ENCODE measurements at places on chromosomes 1 and 21.

DNA sequence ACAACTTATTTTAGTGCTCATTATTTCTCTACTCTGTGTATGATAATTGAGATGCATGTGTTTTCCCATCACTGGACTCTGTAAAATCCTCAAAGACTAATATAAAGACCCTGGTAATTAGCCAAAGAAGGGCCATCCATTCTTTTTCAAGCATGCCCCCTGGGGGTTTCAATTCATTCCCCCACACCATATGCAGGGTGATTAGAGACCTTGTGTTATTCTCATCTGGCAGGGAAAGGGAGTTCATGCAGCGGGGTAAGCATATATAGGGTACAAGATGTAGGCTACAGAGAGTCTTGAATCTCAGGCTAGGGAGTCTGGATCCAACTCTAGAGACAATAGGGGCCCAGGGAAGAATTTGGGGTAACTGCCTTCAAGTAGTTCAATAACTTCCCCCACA is 166.5 kb downstream of the TNR start:
- DNase-seq: no peak

DNA sequence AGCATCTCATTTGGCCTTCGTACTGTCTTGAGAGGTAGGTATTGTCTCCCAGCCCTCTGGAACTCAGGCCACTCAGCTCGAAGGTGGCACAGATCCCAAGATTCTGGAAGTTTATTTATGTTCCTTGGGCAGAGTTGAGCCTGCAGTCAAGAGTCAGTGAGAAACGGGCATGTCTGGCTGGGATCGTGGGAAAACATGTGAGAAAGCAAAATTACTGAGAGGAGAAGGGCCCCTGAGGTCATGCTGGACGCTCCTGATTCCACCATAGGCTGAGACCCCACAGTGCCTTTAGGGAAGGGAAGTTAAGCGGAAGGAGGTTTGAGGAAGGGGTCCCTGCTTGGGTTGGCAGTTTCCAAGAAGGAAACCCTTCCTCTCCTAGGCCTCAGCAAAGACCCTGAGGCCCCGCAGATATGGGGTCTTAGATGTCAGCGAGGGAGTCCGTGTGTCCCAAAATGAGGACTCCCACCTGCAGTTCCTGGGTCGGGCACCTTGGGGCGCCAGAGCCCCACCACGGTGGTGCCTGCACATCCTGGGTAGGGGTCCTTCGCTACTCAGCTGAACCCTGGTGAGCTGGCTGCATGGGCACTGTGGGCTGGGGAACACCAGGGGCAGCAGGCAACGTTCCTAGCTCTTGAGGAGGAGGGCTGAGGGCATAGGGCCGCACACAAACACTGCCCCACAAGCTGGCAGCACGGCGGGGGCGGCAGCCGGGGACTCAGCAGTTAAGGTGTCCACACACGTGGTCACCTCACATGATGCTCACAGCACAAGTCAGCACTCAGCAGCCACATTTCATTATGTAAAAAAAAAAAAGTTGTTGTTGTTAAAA is 12.3 kb upstream of the SEMA4A start:
- DNase-seq: peak; percentile 94

DNA sequence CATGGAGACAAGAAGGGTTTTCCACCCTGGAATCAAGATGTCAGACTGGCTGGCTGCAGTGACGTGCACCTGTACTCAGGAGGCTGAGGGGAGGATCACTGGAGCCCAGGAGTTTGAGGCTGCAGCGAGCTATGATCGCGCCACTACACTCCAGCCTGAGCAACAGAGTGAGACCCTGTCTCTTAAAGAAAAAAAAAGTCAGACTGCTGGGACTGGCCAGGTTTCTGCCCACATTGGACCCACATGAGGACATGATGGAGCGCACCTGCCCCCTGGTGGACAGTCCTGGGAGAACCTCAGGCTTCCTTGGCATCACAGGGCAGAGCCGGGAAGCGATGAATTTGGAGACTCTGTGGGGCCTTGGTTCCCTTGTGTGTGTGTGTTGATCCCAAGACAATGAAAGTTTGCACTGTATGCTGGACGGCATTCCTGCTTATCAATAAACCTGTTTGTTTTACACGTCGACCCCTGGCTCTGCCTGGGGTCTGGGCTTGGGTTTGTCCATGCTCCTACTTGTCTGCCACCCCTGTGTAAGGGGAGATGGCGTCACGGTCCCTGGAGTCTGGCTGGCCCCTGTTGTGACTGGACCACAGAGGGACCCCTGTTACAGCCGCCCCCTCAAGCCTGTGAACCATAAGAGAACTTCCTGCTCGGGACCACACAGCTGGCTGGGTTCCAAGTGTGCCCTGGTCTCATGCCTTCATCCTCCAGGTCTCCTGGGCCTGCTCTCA is 20.9 kb upstream of the VPS13D start:
- DNase-seq: peak; percentile 95

GRCh38 chr1:172545396-172546004 is 12.6 kb downstream of the SUCO start:
- no peak for DNase-seq

DNA sequence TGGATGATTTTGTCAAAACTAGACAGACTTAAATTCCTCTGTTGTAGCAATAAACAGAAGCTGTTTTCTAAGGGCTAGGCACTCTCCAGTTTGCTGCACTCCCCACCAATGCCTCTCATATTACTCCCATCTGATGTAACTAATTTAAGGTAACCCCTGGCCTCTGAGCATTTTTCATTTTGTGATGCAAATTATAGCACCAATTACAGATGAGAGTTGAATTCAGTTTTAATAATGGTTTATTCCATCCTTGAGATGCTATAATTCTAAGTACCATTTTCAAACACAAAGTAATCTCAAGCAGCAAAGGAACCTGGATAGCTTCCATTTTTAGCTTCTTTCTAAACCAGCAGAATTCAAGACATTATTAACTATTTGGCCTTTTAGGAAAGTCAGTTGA is 280.4 kb upstream of the DAB1 start:
- no peak for DNase-seq

GRCh38 chr1:18789246-18789645 is 70.2 kb downstream of the TAS1R2 start:
- DNase-seq: no peak

GRCh38 chr1:71582673-71583072 is 501.8 kb upstream of the ZRANB2 start:
- no peak for DNase-seq

Measured in WTC11 (cell line).